ENCODE measurements at places on chromosomes 4 and X.

DNA sequence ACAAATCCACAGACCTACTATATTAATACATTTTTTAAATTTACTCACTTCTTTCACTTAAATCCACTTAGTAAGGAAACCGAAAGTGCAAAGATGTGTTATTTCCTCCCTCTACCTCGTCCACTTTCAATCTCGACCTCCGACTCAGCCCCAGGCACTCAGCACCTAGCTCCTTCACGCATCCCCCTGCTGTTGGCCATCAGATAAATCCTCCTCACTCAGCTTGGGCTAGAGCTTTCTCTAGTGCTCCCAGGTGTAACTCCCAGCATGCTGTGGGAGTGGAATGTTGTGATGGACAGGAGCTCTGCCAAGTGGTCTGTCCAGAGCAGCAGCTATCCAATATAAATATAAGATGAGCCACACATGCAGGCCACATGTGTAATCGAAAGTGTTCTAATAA lies 26.7 kb upstream of the TEC start:
- DNase-seq: peak; percentile 24

GRCh38 chr4:174592985-174593335 lies 70.7 kb upstream of the HPGD start:
- no peak for DNase-seq

GRCh38 chrX:23483396-23483795 lies 148.7 kb downstream of the PTCHD1 start:
- no peak for DNase-seq

DNA sequence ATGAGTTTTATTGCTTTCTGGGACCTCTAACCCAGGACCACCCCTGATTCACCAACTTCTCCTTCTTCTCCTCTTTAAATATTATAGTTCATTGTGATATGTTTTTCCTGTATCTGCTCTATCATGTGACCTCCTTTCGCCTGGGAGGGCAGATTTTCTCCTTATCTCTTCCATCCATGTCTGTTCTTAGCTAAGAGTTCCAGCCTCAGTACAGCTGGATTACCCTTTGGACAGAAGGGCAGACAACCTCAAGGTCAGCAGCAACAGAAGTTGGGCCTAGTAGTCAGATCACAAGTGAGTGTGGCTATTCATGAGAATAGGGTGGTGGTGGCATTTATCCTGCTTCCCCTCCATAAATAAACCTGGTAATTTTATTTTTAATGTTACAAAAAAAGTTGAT lies 5.7 kb upstream of the XK start:
- no peak for DNase-seq

DNA sequence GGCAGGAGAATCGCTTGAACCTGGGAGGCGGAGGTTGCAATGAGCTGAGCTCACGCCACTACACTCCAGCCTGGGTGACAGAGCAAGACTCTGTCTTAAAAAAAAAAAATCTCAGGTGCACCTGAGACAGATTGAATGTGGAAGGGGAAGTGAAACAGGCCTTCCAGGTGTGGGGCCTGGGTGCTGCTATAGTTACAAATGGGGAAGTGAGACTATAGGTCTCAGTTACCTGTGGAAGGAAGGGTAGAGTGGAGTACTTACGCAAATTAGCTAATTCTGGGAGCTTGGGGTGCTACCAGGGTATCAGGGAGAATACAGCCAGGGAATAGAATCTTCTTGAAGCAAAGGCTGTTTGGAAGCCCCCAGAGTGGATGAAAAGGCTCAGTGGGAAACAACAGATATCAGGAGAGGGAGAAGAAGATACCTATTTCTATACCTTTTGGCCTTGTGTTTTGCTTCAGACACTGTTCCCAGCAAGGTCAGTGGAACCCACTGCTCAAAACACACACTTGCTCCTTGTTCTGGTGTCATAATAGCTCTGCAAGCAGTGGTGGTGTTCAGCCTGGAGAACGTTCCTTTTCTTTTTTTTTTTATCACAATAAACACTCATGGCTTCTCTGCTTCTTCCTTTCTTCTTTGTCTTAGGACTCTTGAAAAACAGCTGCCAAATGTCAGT lies 7.0 kb downstream of the CD38 start:
- no peak for DNase-seq

DNA sequence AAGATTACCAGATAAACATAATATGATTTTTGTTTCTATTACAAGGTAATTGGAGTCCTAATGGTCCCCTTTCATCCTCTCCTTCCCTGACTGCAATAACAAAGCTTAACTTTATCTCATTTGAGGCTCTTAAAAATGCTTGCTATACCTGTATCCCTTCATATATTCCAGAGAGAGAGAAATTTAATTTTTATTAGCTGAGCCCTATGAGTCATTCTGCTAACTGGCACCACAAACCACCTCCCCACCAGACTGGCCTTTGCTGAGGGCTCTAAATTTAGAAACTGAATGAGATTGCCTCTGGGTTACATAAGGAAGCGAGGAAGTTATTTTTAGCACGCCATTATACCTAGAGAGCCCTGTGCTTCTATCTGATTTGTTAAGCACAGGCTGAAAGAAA lies 27.4 kb downstream of the CBLL2 start:
- DNase-seq: no peak

DNA sequence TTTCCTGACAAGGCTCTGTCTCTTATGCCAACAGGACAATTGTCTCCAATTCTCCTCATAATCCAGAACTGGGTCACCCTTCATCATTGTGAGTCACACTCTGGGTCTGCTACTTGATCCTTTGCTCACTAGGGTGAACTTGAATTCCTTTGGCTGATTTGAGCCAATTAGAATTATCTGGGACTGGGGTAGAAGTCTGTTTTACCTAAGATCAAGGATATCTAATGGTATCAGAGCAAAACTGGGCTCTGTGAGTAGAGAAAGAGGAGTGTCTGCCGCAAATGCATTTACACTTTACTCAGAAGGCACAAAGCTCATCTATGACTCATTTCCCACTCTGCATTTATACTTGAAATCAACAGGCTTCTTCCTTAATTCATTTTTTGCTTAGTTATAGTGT lies 72.6 kb downstream of the PITX2 start:
- no peak for DNase-seq

DNA sequence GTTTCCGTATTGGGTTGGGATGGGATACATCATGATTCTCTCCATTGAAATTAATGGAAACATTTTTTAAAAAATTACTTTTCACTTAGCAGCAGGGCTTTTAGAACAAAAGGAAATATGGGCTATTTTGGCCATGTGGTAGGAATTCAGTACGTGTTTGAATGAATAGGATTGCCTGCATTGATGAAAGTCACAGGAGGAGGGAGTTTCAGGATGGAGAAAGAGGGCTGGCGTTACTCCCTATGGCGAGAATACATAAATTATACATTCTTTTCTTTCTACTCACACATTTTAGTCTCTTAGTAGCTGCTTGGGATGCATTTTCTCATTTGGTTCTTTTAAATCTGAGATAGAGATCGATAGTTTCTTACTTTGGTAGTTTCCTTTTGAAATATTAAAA lies 100.3 kb upstream of the PDHA1 start:
- no peak for DNase-seq

- no peak for DNase-seq
Observed at GRCh38 chrX:47587091-47587891, 5.1 kb downstream of the TIMP1 start.

Data from GM12864 (cell line).